Renal cortical epithelial cell (primary cell): ENCODE measurements at places on chromosomes 11 and 22.

GRCh38 chr11:101866619-101867491 is 48.0 kb upstream of the CEP126 start:
- DNase-seq: peak; percentile 99

DNA sequence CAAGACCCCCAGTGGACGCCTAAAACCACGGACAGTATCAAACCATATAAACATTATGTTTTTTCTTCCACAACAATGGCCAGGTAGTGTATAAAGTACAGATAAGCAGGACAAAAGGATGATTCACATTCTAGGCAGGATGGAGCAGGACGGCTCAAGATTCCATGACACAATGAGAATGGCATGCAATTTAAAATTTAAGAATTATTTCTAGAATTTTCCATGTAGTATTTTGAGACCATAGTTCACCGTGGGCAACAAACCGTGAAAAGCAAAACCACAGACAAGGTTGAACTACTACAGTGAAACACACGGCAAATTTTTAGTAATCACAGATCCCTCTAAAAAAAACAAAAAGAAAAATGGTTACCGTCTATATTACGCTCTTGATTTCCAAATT is 7.5 kb downstream of the NARS2 start:
- peak; percentile 68 for DNase-seq

DNA sequence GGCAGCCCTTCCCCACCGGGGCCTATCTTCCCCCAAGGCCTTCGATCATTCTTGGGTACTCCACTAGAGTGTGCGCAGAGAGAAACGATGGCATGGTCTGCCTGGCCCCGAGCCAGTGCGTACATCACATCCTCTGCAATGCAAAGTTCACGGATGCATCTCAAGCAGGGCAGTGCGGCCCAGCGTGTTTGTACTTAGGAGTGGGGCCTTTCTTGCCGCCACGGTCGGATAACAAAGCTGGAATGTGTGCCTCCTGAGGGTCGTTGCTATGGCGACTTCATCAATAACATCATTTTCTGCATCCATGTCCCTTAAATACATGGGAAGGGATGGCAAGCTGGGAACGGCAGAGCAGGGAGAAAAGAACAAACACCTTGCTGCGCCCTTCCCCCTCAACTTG is 73.9 kb downstream of the SCUBE1 start:
- DNase-seq: no peak

GRCh38 chr11:1876361-1877063 is 15.2 kb downstream of the PRR33 start:
- DNase-seq: no peak

- DNase-seq: no peak
Observed at GRCh38 chr11:119192111-119192510, 6.8 kb downstream of the NHERF4 start.

DNA sequence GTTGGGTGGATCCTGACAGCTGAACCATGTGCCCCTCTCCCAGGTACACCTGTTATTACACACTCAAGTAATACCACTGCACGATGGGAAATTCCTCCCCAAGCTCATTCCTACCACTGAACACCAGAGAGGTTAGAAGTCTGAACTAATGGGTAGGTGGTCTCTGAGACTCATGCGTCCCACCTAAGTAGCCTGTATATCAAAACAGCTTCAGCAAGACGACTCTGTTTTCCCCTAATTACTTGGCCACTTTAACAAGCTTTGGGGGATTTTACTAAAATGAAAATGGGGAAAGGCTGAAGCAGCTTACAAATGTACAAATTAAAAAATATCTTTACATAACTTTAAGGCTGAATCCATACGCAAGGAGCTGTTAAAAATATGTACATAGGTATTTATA is 29.4 kb downstream of the LGR4 start:
- DNase-seq: no peak

DNA sequence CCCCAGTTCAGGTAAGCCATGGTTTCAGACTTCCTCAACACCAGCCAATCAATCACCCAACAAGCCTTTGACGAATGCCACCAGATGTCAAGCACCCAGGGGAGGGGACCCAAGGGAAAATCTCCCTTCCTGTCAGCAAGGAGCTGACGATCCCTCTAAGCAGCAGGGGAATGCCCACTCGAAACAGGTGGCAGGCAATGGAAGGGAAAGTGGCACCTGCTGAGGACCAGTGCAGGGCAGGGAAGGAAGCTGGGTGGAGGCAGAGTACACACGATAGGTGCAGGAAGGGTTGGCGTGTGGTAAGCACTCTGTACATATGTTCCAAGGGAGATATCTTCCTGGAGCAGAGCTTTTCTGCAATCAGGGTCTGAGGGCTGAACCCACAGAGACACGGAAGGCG is 11.7 kb upstream of the CREB3L1 start:
- DNase-seq: no peak

DNA sequence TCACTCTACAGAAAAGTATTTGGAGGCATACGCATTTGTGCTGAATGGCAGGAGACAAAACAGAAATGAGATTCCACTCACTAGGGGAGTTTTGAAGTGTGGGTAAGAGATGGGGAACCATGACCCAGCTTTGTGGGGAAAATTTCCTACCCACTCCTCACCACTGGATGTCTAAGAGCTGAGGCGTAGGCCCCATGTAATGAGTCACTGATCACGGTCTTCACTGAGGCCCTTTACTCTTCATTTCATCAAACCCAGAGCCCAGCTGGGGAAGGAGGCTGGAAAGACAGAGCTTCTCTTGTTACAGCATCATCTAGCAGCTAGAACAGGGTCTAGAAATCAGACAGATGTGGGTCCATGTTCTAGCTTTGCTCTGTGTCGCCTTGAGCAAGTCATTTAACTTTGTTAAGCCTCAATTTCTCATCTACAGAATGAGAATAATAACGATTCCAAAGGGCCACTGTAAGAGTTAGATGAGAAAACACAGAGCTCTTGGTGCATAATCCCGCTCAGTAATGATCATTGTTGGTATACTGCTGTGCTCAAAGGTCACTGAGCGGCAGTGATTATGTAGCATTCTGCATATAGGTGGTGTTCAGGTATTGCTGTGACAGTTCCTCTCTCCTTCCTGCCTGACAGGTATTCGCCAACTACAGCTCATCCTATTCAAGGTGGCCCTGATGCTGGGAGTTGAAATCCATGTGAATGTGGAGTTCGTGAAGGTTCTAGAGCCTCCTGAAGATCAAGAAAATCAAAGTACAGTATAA is 97.2 kb downstream of the MICAL2 start:
- peak; percentile 31 for DNase-seq

DNA sequence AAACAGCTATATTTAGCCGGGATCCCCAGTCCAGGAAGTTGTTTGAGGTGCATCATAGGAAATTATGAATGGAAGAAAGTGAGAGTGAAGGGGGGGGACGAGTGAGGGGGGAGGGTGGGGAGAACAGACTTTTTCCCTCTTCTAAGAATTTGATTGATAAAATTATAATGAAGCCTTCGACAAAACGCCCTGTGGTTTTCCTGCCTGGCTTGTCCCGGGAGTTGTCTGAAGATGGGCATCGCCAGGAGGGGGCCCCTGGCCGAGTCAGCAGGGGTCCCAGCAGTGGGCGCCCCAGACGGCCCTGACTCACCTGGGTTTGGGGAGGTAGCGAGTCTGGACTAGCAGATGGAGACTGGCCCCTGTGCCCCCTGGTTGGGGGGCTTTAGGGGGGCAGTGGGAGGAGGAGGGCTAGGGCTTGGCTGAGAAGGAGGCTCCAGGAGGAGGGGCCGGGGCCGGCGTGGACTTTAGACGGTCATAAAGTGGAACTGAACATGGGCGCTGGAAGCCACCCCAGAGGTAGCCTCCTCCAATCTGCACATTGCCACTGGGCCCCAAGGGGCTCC is 336 bp upstream of the LIF start:
- DNase-seq: no peak

DNA sequence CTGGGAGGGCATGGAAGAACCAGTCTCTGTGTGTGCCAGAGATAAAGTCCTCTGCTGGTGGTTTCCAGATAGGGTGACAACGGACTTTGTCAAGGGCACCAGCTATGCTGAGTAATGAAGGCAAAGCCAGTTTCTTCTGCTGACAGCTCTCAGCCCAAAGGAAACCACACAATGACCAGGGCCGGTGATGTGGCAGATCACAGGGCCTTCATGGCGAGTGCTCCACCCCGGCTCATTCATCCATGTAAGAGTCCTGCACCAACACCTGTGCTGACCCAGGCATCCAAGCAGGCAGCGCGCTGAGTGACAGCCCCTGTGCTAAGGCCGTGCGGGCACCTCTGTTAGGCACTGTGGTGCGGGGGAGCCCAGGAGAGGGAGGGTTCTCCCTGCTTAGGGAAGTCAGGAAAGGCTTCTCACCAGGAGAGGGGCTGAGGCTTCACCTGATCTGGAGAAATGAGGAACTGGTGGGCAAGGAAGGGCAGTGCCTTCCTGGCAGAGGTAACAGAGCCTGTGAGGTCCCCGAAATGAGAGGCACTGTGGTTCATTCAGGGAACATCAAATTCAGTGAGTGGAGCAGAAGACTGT is 33.8 kb downstream of the TP53I11 start:
- no peak for DNase-seq

DNA sequence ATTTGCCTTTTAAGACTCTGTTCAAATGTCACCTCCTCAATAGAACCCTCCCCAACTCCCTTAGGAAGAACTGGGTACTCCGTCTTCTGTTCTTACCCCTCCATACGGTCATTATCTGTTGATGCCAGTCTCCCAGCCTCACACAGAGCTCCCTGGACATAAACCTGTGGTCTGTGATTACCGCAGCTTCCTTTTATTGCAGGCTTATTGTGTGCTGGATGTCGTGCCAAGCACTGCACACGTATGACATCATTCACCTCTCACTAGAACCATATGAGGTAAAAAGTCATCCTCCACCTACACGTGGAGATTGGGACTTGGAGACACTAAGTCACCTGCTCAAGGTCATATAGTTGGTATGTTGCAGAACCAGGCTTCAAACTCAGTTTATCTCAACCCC is 15.3 kb downstream of the PTPN5 start:
- DNase-seq: no peak

GRCh38 chr11:1410366-1411291 is 20.9 kb downstream of the BRSK2 start:
- DNase-seq: no peak

GRCh38 chr11:73176145-73176873 is 34.2 kb upstream of the FCHSD2 start:
- no peak for DNase-seq

- no peak for DNase-seq
Observed at GRCh38 chr22:49212466-49212865, 615.2 kb downstream of the BRD1 start.

- DNase-seq: no peak
Observed at GRCh38 chr11:19864141-19865140, 151.8 kb downstream of the NAV2 start.

GRCh38 chr11:64407630-64408029 is 48.7 kb downstream of the RPS6KA4 start:
- DNase-seq: no peak

GRCh38 chr11:42085736-42086135 is 626.3 kb upstream of the LRRC4C start:
- DNase-seq: no peak

GRCh38 chr11:121024989-121025388 is 1.1 kb downstream of the TBCEL start:
- DNase-seq: peak; percentile 51

- no peak for DNase-seq
Observed at GRCh38 chr11:128734832-128735224, 41.0 kb downstream of the FLI1 start.

GRCh38 chr11:96863520-96863919 is 473.7 kb downstream of the JRKL start:
- no peak for DNase-seq

DNA sequence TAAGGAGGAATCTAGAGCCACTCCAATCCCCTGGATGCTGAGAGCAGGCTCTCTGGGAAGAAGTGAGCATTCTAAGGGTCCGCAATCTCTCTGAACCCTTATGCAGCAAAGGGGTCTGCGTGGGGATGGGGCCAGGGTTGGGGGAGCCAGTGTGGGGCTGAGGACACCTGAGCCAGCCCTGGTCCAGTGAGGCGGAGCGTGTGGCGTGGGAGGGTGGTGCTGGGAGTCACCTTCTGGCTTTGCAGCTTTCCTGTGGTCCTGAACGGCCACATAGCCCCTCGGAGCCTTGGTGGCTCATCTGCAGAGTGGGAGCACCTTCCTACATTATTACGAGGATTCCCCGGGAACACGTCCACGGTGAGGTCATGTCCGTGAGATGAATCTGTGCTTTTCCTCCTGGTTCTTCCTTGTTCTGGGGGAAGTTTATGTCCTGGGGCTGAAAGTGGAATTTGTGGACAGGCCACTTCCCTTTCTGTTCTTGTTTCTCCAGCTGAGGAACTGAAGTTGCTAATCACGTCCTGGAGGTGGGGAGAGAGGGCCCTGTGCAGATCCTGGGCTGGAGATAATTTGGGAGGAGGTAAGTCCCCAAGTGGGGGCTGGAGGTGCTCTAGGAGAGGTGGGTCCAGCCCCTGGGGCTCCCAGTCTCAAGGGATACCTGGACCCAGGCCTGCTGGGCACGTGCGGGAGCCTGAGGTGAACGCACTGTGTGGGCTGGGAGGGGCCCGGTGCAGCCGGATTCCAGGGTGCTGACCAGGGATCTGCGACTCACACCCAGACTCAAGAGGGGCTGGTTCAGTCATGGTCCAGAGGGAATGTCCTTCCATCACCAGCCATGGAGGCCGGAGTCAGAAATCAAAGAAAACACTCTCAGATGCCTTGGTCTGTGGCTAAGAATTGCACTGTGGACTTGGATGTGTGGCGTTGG is 6.1 kb downstream of the MRGPRE start:
- no peak for DNase-seq

DNA sequence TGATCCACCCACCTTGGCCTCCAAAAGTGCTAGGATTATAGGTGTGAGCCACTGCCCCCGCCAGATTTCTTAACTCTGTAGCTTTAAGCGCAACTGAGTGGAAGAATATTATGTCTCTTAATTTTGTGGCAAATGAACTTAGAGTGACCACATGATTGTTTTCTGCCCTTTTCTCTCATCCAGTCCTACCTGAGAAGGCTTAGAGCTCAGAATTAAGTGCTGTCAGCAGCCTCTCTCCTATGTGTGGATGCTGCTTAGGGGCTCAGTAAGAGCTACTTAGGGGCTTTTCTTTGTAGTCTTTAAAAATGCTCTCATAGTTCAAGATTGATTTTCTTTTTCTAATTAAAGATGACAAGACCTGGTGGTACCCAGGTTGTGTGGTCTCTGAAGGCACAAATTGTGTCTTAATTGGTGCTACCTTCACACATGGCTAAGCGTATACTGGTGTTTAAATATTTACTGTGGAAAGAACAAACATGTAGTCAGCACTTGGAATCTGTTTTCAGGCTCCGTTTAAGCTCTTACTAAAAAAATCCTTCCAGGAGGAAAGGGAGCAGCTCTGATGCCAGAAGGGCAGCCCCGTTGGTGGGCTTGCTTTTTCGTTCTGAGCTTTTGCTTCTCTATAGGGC is 59.3 kb downstream of the DEPDC5 start:
- no peak for DNase-seq

GRCh38 chr11:42253156-42253555 is 793.7 kb upstream of the LRRC4C start:
- no peak for DNase-seq

DNA sequence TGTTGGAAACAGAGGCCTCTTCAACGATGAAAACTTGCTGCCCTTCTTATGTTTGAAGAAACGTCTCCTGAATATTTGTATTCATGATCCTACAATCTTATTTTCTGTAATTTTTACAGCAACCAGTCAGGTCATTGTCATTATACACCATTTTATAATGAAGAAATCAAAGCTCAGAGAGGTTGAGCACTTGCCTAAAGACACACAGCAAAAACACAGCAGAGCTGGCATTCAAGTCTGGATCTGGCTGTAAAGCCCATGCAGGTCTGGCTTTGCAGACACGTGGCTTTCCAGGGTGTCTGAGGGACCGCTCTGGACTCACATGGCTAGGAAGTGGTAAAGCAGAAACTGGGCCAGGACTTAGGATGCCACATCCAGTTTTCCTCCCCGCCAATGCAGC is 15.8 kb upstream of the ALX4 start:
- DNase-seq: no peak

- DNase-seq: no peak
Observed at GRCh38 chr11:1129143-1129610, 28.6 kb upstream of the MUC5AC start.
